Jurkat, Clone E6-1 (cell line): ENCODE measurements at places on chromosomes 2 and 18.

GRCh38 chr2:23073671-23074070, 311.3 kb upstream of the KLHL29 start:
- DNase-seq, result no peak

DNA sequence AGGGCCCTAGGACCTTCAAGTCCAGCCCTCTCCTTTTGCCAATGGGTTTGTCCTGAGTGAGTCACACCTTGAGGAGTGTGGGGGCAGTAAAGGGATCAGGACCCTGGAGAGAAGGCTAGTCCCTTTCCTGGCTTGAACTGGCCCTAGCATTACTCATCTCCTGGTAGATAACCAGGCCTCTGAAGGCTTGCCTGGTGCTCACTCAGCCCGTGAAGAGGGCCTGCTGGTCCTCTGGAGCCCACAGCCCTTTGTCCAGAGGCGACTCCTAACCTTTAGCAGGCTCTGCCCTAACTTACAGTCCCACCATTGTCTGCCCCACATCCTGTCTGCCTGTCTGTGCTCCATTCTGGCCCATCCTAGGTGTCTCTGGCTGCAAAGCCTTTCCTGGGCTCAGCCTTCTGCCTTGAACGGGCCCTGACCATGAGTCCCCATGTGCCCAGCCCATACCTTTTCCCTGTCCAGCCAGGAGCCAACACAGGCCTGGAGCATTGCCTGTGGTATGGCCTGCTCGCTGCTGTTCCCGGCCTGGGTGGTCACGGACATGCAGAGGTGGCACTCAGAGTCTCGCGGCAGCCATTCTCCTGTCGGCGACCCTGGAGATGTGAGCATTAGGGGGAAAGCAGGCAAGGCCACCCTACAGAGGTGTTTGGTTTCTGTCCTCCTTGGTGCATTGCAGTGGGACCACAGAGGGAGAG, 5.0 kb downstream of the SFTPB start:
- DNase-seq, result no peak

- peak; percentile 35 for DNase-seq
Measured at GRCh38 chr2:81266106-81266505, 961.6 kb upstream of the LRRTM1 start.

GRCh38 chr2:230927711-230928341, 2.8 kb upstream of the GPR55 start:
- DNase-seq, result no peak

GRCh38 chr2:69547984-69548715, 95.4 kb downstream of the AAK1 start:
- DNase-seq, result no peak

DNA sequence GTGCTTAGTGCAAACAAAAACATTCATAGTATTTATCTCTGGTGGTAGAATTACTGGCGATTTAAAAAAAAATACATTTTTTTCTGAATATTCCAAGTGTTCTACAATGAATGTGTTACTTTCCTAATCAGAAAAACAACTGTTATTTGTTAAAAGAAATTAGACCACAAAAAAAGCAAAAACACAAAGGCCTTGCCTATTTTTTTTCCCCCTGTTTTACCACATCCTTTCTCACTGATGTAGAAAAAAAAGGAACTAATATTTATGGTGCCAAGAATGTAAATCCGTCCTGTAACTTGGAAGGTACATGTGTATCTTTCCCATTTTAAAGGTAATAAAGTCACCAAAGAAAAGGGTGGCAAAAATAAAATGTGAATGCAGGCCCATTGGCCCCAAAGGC, 28.4 kb upstream of the MGAT4A start:
- peak; percentile 77 for DNase-seq

- DNase-seq, result no peak
Measured at GRCh38 chr18:7417727-7418126, 149.4 kb upstream of the PTPRM start.

DNA sequence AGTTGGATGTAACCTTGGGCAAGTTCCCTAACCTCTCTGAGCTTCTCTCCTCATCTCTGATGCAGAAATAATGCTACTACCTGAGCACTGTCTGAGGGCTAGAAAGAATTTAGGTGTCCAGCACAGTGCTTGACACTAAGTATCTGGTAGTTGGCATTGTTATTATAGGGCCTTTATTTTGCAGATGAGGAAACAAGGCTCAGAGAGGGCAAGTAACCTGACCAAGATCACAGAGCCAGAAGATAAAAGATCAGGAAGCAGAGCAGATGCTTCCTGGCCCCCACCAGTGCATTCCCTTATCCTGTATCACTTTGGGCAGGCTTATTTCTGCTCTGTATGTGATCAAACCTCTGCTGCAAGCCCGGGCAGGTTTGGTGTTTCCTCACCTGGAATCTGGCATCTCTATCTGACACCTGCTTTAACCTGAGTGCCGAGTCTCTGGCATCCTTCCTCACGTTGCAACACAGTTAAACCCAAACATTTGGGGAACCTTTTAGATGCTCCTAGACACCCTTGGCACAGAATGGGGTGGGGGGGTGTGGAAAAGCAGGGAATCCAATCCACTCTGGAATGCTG, 69.9 kb downstream of the PLB1 start:
- no peak for DNase-seq

DNA sequence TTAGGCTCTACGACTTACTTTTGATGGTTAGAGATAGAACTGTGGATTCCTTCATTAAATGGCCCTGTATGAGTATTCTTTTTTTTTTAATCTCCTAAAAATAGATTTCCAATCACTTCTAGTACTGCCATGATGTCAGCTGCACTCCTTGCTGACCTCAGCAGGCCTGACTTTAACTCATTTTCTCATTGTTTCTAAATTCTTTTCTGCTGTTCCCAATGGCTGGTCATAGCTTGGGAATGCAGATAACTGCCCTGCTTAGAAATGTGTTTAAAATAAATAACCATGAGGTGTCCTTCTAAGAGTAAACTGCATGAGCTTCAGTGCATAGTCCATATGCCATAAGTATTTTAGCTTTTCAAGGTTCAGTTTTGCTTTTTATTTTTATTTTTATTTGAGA, 15.7 kb downstream of the CCDC85A start:
- DNase-seq, result no peak

GRCh38 chr2:69156624-69157023, 143.6 kb downstream of the ANTXR1 start:
- DNase-seq, result no peak

DNA sequence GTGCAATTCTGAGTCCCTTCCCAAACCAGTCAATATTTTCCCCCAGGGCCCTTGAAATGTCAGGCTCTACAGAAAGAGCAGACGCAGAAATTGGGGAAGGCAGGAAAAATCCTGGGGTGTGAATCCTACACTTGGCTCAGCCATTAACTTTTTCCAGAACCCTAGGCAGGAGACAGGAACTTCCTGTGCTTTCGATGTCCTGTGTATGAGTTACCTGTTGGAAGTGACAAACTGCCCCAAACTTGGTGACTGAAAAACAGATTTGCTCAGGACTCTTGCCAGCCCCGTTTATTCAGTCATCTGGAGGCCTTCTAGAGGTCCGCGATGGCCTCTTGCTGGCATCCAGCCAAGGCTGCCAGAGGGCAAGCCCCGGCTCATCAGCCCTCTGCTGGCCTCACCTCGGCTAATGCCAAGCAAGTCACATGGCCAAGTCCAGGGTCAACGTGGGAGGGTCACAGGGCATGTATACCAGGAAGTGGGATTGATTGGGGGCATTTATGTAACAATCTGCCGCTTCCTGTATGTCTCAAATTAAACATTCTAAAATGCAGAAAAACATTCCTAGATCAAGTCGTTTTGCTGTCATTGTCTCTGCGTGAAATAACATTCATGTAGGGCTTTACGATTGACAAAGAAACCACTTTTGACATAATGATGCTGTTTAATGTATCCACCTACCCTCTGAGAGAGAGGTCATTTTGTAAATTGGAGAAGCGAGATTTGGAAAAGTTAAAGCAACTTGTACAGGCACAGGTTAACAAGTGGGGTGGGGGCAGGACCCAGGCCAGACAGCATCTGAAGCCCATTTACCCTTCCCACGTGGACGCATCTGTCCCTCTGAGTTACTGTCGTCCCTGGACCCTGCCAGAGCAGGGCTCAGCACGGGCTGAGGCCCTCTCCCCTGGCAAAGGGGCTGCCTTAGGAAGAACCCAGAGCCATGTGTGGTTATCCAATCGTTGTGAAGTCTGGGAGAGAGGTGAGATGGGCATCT, 179.4 kb downstream of the INHBB start:
- no peak for DNase-seq

DNA sequence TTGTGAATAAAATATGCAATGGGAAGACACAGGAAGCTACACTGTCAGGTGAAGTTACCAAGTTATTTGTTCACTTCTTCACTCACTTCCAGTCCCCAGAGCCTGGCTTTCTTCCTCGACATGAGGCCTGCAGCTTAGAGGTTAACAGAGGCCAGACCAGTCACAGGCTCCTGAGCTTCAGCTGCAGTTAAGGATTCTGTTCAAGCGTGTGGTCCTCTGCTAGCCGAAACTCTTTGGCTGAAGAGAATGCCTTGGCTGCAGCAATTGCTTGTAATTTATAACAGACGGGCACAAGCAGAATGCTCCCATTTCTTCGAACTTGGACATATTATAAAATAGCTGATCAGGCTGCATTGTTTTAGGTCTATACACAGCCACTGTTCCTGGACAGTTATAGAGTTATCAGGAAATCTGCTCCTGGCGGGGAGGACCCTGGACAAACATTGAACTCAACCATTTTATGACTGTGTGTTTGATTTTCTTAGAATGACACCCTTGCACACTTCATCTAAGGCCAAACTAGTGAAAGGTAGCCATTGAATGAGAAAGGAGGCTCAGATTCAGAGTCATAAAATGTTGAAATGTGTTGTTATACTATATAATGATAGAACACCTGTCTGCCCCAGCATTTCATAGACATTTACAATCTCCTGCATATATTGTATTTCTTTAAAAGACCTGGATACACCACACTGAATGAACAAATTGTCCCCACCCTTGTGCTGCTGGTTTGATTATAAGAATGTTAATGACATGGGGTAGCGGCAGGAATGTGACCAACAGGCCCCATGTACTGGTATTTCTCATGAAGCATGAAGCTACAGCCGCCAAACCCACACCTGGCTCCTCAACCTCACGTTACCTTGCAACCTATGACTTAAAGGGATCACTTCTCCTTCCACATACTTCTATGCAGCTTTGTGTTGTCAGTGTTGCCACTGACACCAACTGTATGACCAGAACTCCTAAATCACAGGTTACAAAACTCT, 153.6 kb downstream of the TDRD15 start:
- DNase-seq, result no peak

DNA sequence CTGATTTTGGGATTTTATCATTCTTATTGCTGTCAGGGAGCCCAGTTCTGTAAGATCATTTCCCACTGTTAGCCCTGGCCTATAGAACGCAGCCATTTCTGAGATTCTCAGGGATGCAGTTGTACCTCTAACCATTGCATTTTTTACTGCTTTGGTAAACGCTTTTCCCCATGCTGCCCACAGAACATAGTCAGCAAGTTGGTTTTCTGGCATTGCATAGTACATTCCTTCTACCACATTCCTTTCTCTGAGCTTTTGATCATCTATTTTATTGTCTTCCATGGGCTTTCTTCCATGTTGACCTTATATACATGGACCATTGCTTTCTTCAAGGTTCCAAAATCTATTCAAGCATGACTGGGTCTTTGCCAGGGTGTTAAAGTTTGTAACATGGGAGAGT, 86.8 kb upstream of the ST6GAL2 start:
- no peak for DNase-seq

GRCh38 chr18:36099311-36099710, 29.8 kb downstream of the SLC39A6 start:
- DNase-seq, result no peak

DNA sequence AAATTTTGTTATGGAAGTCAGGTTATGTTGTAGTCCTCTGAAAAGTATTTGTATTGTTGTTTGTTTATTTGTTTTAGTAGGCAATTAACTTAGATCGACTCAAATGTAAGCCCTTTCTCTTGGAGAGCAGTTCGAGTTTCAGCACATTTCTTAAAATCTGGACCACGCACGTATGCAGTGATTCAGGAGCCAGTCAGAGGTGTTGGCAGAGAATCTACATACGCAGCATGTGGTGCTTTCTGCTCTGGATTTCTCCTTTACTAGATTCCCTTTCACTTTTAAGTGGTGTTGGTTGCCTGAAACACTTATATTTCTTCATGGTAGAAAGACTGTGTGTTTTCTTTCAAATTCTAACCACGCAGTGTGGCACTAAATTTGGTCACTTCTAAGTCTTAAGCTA, 773.9 kb upstream of the LRATD1 start:
- no peak for DNase-seq

GRCh38 chr2:36831185-36831584, 134.7 kb downstream of the VIT start:
- no peak for DNase-seq

DNA sequence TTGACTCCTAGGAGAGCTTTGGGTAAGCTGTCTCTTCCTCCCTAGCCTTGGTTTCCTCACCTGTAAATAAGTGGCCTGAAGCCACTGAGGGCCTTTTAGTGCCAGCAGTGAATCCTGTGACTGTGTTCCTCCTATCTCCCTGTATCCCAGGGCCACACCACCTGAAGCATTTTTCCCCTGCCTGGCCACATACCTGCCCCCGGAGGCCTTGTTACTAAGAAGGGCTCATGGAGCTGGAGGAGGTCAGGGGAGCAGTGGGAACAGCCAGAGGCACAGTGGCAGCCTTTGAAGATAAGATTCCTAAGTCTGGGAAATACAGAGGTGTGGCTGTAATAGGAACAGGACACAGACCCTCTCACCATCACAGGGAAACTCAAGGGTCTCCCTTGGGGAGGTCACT, 162.4 kb downstream of the SMAD7 start:
- no peak for DNase-seq

DNA sequence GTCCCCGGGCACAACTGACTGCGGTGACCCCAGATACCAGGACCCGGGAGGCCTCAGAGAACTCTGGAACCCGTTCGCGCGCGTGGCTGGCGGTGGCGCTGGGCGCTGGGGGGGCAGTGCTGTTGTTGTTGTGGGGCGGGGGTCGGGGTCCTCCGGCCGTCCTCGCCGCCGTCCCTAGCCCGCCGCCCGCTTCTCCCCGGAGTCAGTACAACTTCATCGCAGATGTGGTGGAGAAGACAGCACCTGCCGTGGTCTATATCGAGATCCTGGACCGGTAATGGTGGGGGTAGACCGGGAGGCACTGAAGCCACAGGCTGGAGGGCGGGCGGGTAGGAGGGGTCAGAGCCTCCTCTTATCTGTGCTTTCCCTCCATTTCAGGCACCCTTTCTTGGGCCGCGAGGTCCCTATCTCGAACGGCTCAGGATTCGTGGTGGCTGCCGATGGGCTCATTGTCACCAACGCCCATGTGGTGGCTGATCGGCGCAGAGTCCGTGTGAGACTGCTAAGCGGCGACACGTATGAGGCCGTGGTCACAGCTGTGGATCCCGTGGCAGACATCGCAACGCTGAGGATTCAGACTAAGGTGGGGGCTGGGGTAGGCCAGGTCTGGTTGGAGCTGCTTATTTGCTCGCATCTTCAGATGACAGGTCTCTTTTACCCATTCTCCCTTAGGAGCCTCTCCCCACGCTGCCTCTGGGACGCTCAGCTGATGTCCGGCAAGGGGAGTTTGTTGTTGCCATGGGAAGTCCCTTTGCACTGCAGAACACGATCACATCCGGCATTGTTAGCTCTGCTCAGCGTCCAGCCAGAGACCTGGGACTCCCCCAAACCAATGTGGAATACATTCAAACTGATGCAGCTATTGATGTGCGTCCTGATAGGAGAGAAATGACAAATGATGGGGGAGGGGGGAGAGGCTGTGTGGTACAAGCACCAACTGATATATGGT, 780 bp downstream of the HTRA2 start:
- no peak for DNase-seq
